ENCODE measurements at places on chromosomes 2 and 18.

GRCh38 chr2:32977228-32977758, 30.5 kb downstream of the LTBP1 start:
- no peak for DNase-seq

- no peak for DNase-seq
Observed at GRCh38 chr18:56066524-56067213, 478.7 kb upstream of the TCF4 start.

- no peak for DNase-seq
Observed at GRCh38 chr18:77147418-77147852, 14.9 kb upstream of the MBP start.

DNA sequence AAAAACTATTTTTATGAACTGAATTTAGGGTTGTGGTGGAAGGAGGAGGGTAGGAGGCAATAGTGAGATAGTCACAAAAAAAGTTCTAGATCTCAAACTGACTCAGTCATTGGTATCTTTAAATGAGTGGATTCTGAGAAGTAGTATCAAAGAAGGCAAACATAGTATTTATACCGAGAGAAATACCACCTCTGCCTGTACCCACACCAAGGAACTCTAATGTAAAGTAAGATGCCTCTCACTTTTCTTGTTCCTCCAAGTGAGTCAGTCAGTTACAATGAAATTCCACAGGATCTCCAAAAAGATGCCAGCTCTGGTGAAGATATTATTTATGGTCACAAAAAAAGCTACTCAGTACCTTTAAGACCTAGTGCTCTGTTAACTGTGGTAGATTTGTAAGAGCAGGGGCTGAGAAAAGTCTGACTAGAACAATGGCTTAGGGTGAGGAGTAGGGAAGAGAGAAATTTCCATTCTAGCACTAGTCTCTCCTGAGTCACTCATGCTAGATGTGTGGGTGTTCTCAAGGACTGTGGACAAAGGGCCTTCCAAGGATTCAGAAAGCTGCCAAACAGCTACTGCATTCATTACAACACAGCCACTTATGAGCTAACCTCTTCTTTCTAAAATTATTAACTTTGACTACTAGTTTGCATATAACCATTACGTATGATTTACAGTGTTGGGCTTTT, 36.3 kb downstream of the YWHAQ start:
- no peak for DNase-seq

DNA sequence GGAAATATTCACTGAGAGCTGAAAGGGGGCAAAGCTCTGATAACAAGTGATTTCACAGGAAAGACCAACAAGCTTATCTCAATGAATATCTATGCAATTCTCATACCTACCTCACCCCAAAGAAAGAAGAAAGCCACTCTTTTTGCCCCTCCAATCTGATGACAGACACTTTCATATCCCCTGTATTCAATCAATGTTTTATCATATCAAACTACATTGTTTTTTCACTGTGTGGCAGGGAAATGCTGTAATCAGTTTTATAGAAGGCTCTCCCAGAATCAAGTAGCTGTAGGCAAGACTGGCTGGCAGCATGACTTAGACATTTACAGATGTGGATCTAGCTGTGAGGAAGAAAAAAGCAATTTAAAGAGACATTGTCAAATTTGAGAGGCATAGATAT, 81.3 kb upstream of the PIK3C3 start:
- no peak for DNase-seq
